Activated effector memory CD4-positive, alpha-beta T cell treated with Interleukin-2 at 50 U/mL for 16 hours (primary cell): ENCODE measurements at places on chromosomes 16 and 17.

DNA sequence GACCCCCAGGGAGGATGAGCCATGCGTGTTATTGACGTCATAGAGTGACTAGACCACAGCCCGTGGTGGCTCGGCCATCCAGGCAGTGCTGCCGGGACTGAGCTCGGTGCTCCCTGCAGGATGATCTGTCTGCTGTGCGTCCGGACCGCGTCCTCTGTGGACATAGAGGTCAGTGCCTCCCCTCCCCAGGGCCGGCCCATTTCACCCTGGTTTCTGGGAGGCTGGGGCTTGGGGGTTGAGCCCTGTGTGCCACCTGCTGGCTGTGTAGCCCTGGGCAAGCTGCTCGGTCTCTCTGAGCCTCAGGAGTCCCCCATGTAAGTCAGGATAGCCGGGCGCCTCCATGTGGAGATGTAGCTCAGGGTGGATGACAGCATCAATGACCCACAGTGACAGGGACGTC, 8.3 kb downstream of the TSC2 start:
- DNase-seq, result no peak

DNA sequence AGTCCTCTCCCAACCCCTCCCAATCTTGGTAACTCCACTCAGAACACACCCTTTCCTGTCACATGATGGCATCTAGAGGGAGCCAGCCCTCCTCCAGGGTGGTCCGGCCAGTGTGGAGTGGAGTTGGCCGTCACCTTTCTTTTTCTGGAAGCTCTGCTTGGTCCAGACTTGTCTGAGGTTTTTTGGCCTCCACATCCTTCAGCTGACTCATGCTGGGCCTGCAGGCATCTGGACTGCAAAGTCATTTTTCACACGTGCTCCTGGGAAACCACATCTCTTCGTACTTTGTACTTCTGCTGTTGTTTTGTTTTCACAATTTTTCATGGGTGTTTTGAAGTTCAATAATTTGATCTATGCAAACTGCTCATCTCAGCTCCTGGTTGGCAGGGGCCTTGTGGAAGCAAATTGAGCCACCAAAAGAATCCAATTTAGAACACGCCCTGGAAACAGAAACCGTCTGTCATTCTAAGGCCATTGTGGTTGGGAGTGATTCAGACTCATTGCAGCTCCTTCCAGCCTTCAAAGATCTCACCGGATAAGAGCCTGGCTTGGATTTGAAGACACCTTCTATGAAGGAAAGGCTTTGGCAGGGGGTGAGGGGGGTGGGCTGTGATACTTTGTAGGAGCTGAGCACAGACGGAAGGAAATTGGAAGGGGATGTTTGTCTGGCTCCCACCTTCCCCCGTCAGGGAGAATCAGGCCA, 42.4 kb upstream of the NF1 start:
- no peak for DNase-seq

DNA sequence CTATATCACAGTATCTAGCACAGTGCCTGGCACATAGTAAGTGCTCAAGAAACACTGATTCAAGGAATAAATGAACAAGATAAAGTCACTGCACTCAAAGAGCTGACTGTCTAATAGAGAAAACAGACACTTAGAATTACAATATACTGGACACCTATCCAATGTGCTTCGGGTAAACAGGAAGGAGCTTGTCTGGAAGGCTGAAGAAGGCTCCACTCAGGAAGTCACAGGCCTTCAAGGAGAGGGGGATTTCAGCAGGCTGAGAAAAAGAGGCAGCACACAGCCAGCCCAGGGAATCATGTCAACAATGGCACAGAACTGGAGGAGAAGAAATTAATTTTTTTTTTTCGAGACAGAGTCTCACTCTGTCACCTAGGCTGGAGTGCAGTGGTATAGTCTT, 9.7 kb upstream of the IL4R start:
- DNase-seq, result no peak

GRCh38 chr16:20301840-20302239, 25.5 kb downstream of the GP2 start:
- DNase-seq, result no peak

DNA sequence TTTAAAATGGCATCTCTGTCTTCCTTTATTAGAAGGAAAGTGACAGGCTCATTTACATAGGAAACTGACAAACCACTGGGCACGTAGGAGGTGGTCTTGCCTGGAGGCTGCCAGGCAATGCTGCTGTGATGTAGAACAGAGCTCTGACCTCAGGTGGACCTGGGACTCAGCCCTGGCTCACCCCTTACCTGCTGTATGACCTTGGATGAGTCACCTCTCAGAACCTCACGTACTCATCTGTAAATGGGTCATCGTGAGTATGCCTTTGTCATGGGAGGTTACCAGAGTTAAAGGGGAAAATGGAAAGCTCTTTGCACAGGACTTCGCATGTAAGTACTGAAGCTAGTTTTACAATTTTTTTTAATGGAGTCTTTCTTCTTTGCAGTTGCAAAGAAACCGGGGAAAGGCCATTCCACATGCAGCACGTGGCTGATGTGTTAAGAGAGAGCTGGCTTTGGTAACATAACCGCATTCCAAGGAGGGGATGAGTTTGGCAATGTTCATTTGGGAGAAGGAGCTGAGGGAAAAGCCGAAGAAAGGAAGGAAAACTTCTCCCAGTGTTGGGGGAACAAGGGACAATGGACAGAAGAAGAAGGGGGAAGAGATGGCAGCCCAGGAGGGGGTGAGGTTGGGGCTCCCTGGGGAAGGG, 37.4 kb upstream of the LONP2 start:
- no peak for DNase-seq

- no peak for DNase-seq
Measured at GRCh38 chr17:4738136-4739121, 1.2 kb upstream of the ZMYND15 start.
